Breast epithelium (tissue), 4 donors: ENCODE measurements at places on chromosomes 3 and 15. TPM values are rescaled to one million over a fixed set of nuclear protein-coding genes. Genes with fewer than 3 reads are reported as not detected.

DNA sequence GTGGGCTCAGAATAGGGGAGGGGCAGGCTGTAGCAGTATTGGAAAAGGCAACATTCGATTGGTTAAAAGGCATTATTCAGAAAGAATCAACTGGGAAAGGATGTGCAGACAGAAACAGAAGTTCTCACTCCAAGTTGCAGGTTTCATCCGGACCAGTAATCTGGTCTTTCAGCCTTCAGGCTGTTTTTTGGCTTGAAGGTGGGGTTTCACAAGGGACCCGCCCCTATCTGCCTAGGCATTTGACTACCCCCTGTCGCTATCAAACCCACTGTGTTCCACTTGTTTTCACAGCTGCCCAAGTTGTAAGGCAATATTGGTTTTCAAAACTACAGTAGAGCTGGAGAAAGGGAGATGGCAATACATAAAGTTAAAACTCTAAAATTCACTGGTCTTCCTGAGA lies 96.9 kb downstream of the VPS8 start:
- no peak for DNase-seq
- no peak overlapping the region for H3K4me3 ChIP-seq
- peak overlapping the region; percentile 88 for H3K27ac ChIP-seq
- H3K36me3 ChIP-seq: no peaks in the 10 kb centered on the region

GRCh38 chr15:48451736-48452135 lies 120.5 kb downstream of the DUT start:
- no peaks in the 10 kb centered on the region for H3K4me1 ChIP-seq
- no peak for DNase-seq
- peak overlapping the region; percentile 2 for H3K27ac ChIP-seq
- H3K36me3 ChIP-seq: no peaks in the 10 kb centered on the region
- no peaks in the 10 kb centered on the region for H3K27me3 ChIP-seq

DNA sequence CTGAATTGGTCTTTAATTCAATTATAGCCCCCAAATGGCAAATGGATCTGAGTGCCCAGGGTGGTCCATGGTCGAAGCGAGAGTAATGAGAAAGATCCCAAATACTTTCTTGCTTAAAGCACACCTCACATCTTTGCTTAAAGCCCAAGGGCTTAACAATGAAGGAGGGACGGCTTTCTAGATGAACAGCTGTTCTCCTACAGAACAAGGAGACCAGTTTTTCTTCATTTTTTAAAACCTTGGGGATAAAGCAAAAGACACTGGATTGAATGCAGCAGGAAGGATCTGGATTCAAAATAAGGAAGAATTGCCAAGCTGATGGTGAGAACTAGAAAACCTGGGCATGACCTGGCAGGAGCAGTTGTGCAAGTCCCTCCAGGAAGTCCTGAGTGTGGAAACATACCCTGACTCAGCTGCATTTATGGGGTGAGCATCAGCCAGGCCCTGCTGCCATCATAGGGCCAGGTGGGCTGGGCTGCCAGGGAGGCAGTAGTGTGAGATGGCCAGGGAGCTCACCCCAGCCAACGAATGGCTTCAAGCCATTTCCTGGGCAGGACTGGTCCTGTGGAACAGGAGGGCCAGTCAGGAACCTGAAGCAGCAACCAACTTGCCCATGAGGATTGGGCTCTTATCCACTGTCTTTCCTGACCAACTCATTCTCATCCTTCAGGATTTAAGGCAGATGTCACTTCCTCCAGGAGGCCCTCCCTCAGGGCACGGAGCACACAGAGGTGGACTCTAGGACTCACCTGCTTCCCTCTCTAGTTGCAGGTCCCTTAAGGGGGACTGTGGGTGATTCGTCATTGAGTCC lies 18.4 kb upstream of the RHCG start:
- no peaks in the 10 kb centered on the region for H3K4me1 ChIP-seq
- DNase-seq: peak; percentile 21
- H3K27ac ChIP-seq: no peak overlapping the region
- no peaks in the 10 kb centered on the region for H3K36me3 ChIP-seq

DNA sequence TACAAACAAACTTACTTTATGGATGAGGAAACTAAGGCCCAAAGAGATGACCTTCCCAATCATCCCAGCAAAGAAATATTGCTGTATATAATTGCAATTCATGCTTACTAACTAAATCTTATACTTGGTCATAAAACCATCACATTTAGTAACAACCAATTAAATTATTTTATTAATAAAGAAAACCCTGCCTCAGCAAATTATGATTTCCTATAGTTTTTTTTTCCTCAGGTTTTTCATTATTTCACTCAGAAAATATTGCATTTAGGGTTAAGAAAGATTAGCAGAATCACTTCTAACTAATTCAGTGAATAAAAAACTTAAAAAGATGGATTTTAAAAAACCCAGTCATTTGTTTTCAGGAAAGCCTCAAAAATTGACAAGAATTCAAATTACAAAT lies 86.5 kb upstream of the GADL1 start:
- no peaks in the 10 kb centered on the region for H3K4me1 ChIP-seq
- H3K27ac ChIP-seq: no peak overlapping the region
- H3K4me3 ChIP-seq: no peak overlapping the region
- H3K36me3 ChIP-seq: no peaks in the 10 kb centered on the region

DNA sequence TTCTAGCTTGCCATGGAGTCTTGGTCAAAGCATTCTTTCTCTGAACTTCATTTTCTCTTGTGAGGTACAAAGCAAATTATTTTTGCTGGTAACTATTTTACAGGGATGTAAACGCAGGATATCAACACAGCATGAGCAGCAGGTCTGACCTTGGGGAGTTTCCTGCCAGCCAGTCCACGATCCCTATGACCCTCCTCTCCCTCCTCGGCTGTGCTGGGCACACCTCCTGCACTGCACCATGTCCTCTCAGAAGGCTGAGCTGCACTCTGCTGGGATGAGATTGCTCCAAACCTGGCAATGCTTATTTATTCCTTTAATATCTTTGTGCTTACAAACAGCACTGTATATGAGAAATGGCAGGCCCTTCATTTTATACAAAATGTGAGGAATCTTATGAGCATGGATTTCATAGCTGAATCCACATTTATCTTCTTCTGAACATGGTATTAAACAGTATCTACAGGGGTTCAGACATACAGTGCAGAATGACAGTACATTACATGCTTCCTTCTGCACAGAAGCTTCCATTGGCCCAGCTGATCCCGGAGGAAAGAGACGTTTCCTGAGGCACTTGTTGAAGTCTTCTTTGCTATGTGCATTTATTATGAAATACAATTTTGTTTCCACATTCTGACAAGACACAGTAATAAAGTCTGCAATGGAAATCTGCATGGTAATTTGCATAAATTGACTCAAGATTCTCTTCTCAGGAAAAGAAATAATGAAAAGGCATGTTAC lies 41.2 kb downstream of the RAB6B start:
- no peak overlapping the region for H3K27ac ChIP-seq
- H3K4me3 ChIP-seq: no peak overlapping the region
- H3K27me3 ChIP-seq: no peaks in the 10 kb centered on the region
- H3K36me3 ChIP-seq: no peaks in the 10 kb centered on the region
- no peaks in the 10 kb centered on the region for H3K4me1 ChIP-seq

DNA sequence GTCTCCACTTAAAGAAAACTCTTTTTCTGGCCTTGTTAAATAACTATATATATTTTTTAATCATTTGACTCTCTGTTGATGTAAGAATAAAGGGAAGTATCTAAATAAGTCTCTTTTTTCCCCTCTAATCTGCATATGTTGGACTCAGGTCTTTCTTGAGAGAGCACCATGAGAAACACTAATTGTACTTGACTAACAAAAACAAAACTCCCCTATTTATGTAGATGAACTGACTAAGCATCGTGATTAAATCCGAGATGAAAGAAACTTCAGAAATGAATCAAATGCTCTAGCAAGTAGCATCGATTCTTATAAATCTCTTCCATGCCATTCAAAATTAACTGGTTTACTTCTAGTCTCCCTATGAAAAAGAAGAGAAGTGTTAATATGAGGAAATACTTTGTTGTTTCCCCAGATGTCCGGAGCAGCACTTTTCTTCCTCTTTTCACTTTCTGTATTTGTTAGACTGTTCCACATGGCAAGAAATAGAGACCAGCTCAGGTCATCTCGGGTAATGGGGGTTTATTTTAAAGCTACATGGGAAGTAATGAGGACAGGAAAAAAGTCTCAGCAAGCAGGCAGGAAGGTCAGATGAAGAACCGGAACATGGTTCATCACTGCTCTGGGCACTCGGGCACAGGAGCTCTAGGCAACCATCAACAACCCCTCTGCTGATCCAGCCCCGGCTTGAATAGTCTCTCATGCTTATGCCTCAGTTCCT lies 288.3 kb downstream of the CNTN6 start:
- no peak for DNase-seq
- H3K27ac ChIP-seq: no peak overlapping the region
- H3K4me3 ChIP-seq: no peak overlapping the region

SPATA12 gene
- not detected for total RNA-seq

SUCNR1 gene
- total RNA-seq: 1.6 TPM

GREM1 gene
- 2.5 TPM for total RNA-seq
